ENCODE measurements at places on chromosomes 12 and 14.

DNA sequence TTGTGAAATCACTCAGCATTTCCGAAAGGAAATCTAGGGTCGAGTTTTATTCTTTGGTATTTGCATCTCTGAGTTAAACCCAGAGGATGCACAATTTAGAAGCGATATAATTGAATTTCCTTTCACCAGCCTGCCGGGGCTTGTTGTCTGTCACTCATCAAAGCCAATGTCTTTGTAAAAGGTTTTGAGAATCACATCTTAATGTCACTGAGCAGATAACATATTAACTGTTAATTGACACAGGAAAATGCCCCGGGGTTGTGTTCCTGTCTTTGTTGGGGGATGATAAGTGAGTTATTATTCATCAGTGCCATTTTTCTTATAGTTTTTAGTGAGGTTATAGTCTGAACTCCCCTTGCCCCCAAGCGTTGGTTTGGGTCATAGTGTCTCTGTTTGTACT lies 73.4 kb downstream of the DUSP6 start:
- DNase-seq: no peak

DNA sequence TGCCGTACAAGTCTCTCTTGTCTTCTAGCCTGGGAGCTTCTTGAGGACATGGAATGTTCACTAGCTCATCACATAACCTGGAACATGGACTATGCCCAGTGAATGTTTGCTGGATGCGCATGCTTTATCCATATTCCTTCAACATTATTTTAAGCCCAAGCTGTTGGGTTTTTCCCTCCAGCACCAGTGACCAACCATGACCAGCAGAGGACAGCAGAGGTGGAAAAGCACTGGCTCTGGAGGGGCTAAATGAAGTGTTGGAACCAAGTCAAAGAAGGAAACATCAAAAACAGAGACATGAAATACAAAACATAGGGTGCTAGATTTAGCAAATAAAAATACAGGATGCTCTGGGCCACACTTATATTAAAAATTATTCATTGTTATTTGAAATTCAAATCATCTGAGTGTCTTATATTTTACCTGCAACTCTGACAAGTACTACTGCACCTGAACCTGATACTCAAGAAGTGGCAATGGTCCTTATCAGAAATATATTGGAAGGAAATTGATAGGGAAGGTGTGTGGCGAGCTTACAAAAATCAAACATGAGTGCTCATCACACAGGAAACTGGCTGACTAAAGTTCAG lies 23.1 kb upstream of the HELB start:
- no peak for DNase-seq

- no peak for DNase-seq
Measured at GRCh38 chr12:121279071-121279375, 17.5 kb downstream of the CAMKK2 start.

DNA sequence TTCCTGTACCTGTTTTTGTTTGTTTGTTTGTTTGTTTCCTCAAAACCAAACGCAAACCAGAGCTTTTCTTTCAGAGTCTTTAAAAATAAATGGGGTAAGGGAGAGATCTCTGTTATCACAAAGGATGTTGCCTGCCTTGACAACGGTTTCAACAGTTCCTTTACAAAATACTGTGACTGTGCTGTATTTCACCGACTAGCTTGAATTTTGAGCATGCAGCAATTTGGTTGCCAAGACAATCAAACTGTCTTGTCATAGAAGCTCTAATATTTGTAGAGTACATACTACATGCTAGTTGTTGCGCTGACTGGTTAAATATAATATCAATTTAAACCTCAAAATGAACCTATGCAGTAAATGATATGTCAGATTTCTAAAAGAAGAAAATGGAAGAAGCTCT lies 22.4 kb upstream of the TCP11L2 start:
- DNase-seq: no peak

DNA sequence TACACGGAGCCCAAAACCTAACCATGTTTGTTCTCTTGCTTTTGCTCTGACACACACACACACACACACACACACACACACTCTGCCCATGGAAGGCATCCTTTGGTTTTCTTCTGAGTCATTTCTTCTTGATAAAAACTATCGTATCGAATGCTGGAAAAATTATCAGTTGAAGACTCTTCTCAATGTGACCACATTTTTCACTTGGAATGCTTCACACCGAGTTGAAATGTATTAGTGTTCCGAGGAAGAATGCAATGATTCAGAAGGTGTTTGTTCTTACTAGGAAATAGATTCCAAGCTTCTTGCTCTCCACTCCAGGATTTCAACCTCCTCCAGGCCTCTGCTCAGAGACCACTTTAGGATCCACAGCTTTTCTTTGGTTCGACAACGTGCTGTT lies 226.3 kb downstream of the MON2 start:
- no peak for DNase-seq

DNA sequence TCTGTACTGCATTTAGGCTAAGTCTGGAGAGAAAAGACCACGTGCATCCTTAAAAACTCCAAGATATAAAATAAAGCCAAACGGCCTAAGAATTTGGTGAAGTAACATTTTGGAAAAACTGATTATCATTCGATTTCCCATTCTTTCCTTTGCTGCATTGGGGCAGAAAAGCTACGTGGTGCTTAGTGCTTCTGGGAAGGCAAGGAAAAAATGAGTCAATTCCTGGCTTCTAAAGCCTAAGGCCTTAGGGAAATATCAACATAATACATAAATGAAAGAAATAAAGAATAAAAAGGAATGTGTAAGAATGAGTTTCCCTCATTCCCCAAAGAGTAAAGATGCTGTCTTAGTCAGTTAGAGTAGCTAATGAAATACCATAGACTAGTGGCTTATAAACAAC lies 520.5 kb downstream of the GLT1D1 start:
- no peak for DNase-seq

GRCh38 chr12:57430931-57431566 lies at the start of gene R3HDM2:
Gene R3HDM2, minus strand, starts transcription at chr12:57431043. Its CDS starts 120,615 bp downstream, at chr12:57310428.
- DNase-seq: peak; percentile 91

GRCh38 chr14:105093038-105093430 lies 27.8 kb upstream of the GPR132 start:
- peak; percentile 69 for DNase-seq

- no peak for DNase-seq
Measured at GRCh38 chr14:72952171-72952570, 25.9 kb downstream of the DCAF4 start.

DNA sequence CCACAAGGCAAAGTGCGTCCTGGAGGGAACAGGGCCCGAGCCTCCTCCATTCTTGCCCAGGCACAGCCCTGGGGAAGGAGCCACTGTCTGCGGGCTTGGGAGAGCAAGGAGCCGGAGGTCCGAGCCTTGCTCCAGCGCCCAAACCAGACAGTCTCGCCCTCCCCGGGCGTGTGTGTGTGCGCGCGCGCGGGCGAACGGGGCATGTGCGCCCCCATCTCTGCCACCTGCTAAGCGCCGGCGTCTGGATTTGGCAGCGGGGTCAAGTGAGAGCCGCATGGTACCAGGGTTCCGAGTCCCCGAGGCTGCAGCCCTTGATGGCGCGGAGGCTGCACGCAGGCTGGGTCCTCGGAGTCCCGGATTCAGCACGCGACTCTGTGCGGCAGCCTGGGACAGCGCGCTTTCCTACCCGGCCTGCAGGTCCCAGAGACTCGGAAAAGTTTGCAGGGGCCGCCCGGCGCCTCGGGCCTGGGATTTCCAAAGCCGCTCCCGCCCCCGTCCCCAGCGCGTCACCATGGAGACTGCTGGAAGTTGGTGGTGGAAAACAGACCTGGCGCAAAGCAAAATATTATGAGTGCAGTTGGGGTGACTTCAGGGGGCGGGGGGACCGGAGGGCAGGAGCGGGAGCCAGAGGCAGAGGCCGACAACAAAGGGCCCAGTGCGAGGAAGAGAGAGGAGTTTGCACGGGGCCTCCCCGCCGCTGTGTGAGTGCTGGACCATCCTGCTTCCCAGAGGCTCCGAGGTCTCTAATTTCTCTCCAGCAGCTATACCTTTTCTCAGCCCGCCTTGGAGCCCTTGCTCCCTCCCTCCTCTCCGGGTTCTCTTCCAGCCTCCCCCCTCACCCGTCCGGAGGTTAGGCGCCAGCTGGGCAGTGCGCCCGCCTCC lies 4.2 kb downstream of the RFX4 start:
- no peak for DNase-seq

DNA sequence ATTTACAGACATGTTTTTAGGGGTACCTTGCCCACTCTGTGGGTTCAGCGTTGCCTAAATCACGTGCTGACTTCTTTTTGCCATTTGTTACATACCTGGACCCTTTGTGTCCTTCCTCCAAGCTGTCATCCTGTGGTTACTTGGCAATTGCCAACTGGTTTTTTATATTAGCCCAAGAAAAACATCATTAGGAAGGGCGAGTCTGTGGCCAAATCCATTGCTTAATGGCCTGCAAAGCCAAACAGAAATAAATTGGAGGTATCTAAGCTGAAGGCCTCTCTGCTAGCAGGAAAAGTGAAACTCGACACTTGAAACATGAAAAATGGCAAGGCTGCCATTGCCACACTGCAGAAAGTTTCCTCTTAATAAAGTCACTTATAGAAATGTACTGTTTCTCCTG lies 190.4 kb downstream of the NUAK1 start:
- no peak for DNase-seq

DNA sequence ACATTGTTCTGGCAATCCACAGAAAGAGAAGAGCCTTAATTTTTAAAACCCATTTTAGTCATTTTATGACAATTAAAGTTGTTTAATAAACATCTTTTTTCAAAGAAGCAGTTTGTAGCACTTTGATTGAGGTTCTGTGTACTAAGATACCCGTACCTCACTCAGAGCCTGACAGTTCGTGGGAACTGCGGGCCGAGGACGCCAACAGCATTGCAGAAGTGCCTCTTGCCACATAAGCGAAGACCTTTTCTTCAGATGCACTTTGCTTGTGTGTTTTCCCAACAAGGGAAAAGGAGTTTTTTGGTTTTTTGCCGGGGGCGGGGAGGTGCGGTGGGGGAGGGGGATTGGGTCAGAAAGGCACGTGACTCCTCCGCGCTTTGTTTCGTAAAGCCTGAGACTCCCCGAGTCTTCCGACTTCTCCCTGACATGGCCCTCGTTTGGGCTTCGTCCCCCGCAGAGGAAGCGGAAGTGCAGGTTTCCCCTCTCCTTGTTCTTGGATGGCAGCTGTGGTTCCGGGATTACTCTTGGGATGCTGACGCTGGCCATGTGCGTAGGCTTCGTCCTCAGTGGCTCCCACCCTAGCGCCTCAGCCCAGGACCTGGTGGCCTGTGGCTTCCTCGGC lies 70.8 kb downstream of the WDR20 start:
- DNase-seq: no peak

- DNase-seq: no peak
Measured at GRCh38 chr14:98375566-98375965, 896.4 kb downstream of the BCL11B start.

- no peak for DNase-seq
Measured at GRCh38 chr12:28537474-28537873, 347.2 kb downstream of the CCDC91 start.

DNA sequence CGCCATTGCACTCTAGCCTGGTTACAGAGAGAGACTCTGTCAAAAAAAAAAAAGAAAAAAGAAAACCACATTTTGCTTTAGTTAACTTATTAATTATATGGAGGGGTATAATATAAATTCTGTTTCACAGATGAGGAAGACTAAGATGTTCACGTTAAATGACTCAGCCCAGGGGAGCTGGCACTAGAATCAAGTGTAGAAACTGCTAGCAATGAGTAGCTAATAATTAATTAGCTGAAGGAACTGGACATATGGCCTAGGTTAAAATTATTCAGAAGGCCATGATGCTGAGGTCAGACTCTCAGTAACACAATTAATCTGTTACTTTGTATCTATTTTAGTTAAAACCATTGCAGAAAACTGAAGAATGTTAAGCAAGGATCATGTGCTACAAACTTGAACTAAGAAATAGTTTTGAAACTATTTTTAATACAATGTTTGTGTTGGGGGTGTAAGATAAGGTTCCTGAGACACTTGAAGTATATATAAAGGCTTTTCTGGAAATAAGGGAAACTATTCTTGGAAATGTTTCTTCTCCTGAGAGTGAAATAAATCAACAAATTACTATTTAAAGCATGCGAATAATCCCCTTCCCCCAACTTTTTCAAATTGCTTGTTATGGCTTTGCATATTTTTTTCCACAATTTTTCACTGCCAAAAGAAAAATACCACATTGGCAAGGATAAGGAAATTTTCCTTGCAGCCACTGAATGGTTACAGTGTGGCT lies 589.3 kb downstream of the SOX5 start:
- DNase-seq: no peak

- DNase-seq: no peak
Measured at GRCh38 chr14:66117600-66117999, 368.6 kb upstream of the CCDC196 start.

GRCh38 chr14:65776193-65776852 lies 363.8 kb downstream of the FUT8 start:
- DNase-seq: no peak

DNA sequence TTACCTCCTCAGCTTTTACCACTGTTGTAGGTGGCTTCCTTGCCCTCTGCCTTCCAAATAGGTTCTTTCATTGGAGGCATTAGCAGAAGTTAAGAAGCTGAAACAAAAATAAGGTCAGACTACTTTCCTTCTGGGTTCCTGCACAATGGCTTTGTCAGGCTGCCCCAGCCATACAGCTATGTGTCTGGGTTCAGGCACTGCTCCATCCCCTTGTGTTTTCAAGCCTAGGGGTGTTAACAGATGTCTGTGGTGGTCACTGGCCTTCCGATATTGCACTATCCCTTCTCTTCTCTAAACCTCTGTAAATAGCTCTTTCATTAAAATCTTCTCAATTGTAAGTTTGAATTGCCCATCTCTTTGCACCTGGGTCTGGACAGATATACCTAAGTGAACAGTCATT lies 728.9 kb downstream of the SLC16A7 start:
- no peak for DNase-seq

DNA sequence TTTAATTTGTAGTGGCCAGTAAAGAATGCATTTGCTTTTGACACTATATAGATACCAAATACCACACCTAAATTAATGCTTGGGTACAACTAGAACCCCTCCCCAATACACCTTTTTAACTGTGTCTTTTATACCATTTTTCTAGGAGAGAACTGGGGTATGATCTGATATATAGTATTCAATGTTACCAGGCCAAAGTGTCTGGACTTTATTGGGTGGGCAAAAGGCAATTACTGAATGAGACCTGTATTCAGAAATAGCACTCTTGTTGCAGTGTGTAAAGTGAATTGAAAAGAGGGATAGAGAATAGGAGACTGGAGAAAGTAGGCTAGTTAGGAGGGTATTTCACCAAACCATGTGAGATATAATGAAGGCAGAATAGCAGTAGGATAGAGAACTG lies 74.4 kb downstream of the SEC23A start:
- no peak for DNase-seq

DNA sequence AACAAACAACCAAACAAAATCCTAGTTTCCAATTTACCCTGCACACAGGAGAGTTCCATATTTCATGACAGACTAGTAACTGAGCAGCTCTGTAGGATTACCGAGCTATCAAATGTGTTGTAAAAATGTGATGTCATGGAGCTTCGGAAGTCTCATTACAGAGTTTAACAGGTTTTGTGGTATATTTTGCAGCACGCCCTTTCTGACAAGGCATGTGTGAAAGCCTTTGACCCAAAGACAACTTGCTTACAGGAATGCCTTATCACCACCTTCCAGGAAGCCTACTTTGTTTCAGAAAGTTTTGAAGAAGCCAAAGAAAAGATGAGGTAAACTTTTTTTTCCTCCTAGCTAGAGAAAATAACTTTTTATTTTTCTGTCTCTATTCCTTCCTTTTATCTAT lies 92.4 kb downstream of the TPH2 start:
- no peak for DNase-seq
